Stimulated activated CD8-positive, alpha-beta memory T cell treated with anti-CD3 and anti-CD28 coated beads, Interleukin-15, amount 100 ng/mL, for 4 hours (primary cell): ENCODE measurements at places on chromosomes 11 and 22.
A peak's percentile ranks its signal among the peaks of the same experiment; 100 is the strongest.

- no peak for DNase-seq
These were observed 4.2 kb upstream of the DPF2 start for GRCh38 chr11:65329478-65329877.

- DNase-seq, result no peak
These were observed 19.9 kb downstream of the TRIOBP start for GRCh38 chr22:37716708-37717107.

DNA sequence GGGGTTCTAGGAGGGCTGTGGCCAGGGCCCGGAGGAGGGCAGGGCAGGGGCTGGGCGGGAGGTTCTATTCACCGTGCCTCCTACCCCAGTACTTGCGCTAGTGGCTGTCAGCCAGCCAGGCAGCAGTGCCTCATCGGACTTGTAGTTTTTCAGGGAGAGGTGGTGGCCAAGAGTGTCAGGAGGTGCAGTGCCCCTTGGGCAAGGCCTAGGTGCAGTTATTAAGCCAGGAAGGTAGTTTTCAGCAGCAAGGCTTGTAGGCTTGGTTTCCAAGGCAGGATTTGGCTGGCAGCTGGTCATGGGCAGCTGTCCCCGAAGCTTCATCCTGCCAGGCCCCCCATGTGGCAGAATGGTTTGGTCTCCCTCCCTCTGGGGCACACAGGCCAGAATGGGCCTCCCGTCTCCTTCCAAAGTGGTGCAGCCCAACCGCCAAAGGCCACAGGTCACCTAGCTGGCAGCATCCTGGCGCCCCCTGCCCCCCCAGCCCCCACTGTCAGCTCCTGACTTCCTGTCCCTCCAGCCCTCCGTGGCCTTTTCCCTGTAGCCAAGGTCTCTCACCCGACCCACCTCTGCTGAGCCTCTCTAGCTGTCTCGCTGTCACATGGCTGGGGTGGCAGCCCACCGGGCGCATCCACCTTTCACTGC, 8.5 kb downstream of the CCDC88B start:
- no peak for DNase-seq

DNA sequence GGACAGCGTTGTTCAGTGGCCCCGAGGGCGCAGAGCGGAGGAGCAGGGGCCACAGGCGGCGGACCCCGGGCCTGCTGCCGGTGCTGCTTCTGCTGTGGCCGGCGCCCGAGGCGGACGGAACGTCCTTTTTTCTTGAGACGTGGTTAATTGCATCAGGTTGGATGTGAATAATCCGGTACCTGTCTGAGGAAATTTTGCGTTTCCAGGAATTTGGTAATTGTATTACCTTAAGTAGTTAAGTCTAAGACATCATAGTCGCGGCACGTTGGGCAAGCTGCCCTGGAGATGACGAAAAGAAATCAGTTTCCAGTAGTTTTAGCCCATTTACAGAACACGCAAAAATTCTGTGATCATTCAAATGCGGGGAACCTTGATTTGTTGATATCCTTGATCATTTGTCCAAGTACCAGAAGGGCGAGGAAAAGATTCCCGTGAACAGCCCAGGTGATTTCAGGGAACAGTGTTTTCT, 789 bp downstream of the SPECC1L start:
- DNase-seq, result no peak

DNA sequence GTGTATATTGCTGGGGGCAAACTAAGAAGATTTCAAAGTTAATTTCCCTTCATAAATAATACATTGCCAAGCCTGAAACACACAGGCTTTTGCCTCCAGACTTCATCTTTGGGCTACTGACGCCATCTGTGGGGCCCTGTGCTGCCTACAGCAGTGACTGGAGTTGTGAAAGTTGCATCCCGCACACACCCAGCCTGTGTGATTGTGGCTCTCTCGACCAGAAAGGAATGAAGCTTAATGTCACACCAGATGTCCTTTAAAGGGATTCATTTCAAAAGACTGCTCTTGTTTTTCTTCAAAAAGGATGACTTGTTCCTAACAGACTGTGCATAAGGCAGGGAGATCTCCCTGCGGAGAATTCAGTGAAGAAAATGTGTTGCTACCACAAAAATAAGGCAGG, 210.5 kb downstream of the FAM181B start:
- no peak for DNase-seq

DNA sequence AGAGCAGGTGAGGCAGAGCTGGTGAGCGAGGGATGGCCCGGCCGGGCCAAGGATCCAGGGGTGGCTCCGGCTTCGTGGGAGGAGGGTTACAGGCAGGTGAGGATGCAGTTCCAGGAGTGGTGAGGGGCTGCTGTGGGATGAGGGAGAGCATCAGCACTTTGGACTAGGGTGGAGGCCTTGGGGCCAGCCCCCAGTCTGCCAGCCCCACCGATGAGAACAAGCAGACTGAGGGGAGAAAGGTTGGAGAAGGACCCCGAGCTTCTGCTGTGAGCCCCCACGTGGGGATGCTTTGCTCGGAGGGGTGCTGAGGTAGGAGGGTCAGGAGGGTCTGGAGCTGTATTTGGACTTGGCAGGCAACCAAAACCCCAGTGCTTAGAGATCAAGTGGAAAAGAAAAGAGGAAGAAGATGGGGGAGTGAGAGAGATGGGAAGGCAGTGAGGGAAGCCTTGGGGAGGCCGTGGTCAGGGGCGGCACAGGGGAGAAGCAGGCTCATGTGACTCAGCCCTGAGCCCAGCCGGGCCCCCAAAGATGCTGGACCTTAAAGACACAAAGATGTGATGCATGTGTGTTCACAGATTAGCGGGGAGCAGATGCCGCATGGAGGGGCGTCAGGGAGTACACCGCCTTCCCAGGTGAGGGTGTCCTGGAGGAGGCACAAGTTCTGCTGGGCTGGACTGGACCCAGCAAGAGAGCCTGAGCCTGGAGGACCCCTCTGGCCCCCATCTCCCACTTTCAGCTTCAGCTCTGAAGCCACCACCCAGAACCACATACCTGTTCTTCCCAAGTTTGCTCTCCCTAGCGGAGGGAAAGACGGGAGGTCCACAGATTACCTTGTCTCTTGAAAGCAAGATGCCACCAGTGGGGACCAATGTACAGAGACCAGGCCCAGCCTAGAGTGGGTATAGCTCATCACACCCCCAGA, 91.3 kb downstream of the CDKN1C start:
- DNase-seq, result no peak

DNA sequence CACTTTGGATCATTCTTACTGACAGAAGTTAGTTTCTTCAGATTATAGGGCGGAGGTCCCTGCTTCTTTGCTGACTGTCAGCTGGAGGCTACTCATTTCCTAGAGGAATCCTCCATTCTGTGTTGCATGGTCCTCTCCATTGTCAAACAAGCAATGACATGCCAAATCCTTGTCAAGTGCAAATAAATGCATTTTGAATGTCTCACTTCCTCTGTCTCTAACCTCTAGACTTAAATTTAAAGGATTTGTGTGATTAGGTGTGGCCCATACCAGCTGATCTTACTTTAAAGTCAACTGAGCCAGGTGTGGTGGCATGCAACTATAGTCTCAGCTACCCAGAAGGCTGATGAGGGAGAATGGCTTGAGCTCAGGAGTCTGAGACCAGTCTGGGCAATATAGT, 458.4 kb upstream of the CCDC179 start:
- no peak for DNase-seq

DNA sequence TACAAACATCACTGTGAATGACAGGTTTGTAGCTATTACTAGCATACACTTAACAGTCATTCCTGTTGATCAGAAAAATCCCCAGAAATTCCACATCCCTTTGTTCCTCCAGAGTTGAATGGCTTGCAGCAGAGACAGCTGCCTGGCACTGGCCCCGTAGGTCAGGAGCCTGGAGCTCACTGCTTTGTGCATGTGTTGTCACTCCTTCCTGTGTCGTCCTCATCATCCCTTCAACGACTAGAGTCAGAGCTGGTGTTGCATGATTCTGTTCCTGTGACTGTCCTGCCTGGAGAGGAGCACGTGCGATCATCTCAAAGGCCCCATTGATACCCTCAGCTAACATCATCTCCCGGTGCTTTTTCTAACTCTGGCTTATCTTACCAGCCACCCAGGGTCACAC, 58.3 kb downstream of the LDLRAD3 start:
- no peak for DNase-seq

GRCh38 chr11:114099392-114100178, 40.1 kb downstream of the ZBTB16 start:
- DNase-seq, result no peak

GRCh38 chr11:34570584-34570983, 50.3 kb upstream of the EHF start:
- DNase-seq, result no peak

DNA sequence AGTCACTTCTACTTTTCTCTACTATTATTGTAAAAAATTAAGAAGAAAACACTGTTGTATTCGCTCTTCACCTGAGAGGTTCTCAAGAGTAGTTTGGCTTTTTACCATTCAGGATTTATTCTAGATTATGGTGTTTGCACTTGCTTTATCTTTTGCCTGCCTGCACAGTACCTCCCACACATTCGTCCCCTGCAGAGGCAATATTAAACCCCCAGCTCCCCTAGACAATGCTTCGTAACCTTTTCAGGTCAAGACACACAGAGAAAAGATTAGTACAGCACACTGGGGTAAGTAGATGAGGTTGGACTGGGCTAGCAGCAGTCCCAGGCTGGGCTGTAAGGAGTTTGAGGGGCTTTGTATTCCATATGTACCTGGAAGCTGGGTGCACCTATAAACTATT, 62.4 kb downstream of the TNRC6B start:
- DNase-seq, result no peak

- no peak for DNase-seq
These were observed 7.4 kb downstream of the RCN1 start for GRCh38 chr11:32098142-32098903.

DNA sequence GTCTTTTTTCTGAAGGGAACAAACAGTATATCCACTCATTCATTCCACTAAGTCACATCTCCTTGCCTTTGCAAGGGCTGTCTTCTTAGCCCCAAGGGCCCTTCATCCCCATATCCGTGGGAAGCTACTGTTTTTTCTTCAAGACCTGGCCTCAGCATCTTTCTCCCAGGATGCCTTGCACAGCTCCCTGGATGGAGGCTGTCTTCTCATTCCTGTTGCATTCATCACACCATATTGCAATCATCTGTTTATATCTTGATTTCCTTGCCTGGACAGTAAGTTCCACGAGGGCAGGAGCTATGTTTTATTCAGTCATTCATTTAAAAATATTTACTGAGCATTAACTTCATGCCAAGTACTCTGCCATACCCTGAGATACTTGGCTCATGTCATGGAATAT, 29.3 kb upstream of the NECTIN1 start:
- no peak for DNase-seq

DNA sequence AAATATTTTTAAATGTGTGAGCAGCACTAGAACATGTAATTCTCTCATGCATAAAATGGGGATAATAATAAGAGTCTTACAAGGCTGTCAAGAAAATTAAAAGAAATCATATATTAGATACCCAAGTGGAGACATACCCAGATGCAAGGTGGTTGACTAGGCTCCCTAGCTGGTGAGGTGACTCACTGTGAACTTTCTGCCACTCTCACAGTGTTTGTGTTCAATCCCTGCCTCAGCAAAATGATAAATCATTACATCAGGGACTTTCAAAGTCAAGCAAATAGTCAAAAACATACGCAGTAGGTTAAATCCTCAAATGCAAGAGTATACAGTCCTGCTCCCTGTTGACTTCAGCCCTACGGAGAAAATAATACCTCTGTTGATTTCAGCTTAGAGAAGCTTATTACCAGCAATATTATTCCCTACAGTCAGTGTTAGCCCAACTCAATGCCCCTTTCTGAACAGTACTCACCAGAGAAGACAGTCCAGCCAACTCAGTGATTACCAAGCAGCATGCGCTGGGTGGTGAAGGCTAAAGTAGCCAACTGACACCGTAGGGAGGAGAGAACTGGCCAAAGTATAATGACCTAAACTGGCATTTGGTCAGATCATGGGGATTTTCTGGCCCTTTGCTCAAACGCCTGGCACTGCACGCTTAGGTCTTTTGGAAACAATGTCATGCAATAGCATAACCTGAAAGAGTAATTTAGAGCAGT, 73.1 kb upstream of the BARX2 start:
- DNase-seq, result no peak

GRCh38 chr11:119797123-119797611, 68.2 kb upstream of the NECTIN1 start:
- DNase-seq, result no peak

- no peak for DNase-seq
These were observed 22.9 kb upstream of the ASPHD2 start for GRCh38 chr22:26406118-26406517.

DNA sequence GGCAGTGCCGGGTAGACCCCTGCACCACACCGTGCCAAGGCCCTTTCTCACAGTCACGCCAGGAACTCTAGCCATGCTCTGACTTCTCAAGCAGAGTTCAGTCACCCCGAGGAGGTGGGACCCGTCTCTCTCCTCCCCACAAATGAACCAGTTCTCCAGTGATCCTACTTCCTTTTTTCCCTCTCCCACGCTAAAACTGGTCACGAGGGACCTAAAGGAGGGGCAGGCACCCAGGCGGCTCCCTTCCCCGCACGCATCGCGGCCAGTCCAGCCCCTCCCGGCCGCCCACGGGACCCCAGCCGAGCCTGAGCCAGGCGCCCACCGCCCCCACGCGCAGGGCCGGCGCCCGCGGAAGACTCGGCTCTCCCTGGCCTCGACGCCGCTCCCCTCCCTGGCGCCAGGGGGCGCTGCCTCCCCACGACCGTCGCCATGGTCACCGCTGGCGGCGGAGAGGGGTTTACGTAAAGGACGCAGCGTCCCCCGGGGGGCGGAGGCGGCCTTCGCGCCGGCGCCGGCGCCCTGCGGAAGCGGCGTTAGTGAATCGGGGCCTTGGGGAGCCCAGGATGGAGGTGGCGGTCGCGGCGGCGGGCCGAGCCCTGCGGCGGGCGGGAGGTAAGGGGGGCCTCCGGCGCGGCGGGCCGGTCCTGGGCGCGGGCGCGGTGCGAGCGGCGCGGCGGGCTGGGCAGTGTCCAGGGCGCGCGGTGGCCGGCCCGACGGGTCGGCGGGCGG, at the start of gene DAGLA:
DAGLA (plus strand) TSS at position 499 of the 729 bp plus-strand sequence. CDS start 39,765 bp downstream, outside the sequence.
- DNase-seq, result peak; percentile 54

GRCh38 chr11:75478783-75479596, 46.0 kb upstream of the KLHL35 start:
- no peak for DNase-seq
